Body of pancreas (tissue), 4 donors: ENCODE measurements at places on chromosomes 2 and 18.

- DNase-seq: no peak
Measured at GRCh38 chr2:134148843-134149472, 104.9 kb upstream of the MGAT5 start.

DNA sequence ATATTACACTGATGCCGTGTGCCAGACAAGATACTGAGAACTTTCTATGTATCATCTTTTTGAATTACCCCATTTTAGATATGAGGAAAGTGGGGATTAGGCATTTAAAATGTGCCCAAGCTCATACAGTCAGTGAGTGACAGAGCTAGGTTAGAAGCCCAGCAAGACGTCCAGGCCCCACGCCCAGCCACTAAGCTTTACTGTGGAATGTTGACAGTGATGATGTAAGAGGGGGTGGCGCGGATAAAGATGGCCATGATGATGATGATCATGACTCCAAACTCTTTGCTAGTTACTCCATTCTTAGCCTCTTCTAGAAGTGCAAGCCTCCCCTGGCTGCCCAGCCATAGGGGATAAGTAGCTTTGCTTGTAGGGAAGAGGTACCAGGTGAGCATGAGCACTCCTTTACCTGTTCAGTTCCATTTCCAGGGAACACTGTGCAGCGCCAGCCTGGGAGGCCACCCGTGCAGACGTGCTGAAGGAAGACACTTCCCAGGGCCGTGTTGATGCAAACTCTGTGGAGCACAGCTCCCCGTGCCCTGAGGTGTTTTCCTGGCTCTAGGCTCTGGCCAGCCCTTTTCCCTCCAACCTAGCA is 65.5 kb downstream of the BCL2L11 start:
- no peak for DNase-seq

DNA sequence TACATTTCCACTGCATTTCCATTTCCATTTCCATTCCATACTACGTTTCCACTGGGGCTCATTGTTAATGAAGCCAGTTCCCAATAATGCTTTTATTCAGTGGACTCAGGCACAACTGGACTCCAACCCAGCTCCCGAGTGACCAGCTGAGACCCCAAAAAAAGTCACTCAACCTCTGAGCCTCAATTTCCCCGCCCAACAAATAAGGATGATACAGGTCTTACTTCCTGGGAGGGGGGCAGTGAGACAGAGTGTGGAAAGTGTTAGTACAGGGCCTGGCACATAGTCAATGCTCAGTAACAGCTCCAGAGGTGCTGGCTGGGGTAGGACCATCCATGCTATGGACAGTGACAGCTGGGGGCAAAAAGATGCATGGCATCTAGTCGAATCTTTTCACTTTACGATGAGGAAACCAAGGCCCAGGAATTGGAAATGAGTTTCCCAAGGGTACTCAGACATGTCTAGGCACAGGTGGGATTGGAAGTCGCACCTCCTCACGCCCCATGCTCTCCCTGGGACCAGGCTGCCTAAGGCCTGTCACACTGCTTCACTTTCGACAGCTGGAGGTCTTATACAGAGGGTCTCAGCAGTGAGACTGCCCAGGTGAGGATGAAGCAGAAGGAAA is 226.5 kb downstream of the ANAPC1 start:
- DNase-seq: no peak

DNA sequence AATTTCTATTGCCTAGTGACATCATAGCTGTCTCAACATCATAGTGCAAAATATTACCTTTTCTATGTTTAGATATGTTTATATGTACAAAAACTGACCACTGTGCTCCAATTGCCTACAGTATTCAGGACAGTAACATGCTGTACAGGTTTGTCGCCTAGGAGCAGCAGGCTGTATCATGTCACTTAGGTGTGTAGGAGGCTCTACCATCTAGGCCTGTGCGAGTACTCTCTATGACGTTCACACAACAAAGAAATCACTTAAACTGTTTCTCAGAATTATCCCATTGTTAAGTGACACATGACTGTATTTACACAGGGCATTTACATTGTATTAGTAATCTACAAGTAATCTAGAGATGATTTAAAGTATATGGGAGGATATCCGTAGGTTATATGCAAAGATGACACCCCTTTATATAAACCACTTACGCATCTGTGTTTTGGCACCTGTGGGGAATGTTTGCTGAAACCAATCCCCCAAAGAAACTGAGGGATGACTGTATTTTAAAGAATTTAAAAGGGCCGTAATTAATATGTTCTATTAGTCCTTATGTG is 24.7 kb downstream of the IL1R2 start:
- DNase-seq: no peak

- peak; percentile 58 for DNase-seq
Measured at GRCh38 chr2:86622519-86623042, 1.1 kb downstream of the RNF103 start.

DNA sequence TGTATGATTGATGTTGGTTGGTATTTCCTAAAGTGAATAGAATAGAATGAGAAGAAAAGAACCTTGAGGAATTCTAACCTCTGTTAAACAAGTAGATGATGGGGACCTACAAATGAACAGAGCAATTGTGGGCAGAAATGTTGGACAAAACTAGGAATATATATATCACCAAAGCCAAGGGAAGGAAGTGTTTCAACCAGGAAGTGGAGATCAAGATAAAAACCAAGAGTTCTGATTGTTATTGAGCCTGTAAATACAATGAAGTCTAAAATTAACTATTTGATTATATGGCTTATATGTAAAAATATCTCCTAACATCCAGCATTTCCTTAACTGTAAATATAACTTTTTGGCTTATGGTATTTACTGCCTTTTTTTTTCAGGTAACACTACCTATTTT is 730.0 kb downstream of the SOCS6 start:
- no peak for DNase-seq

- no peak for DNase-seq
Measured at GRCh38 chr2:229652796-229653195, 61.6 kb downstream of the DNER start.

- no peak for DNase-seq
Measured at GRCh38 chr2:176189681-176190641, 1.5 kb downstream of the HOXD1 start.

DNA sequence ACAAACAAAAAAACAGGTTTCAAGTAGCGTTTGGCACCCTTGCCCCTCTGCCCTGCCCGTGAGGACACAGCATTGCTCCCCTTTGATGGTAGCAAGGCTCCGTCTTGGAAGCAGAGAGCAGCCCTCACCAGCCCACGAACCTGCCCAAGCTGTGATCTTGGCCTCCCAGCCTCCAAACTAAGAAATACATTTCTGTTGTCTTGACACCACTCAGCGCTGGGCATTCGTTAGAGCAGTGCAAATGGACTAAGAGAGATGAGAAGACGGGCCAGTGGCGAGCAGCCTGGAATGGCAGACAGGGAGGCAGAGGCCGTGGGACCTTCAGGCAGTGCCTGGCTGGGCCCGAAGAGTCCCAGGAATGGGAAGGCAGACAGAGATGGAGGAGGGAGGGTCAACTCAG is 109.8 kb downstream of the SH3BP4 start:
- DNase-seq: no peak

GRCh38 chr2:24020244-24020643 is 10.4 kb downstream of the MFSD2B start:
- DNase-seq: no peak

GRCh38 chr2:26466662-26467310 is 11.1 kb downstream of the OTOF start:
- DNase-seq: no peak

- DNase-seq: no peak
Measured at GRCh38 chr18:74528478-74528877, 5.8 kb upstream of the CNDP1 start.

DNA sequence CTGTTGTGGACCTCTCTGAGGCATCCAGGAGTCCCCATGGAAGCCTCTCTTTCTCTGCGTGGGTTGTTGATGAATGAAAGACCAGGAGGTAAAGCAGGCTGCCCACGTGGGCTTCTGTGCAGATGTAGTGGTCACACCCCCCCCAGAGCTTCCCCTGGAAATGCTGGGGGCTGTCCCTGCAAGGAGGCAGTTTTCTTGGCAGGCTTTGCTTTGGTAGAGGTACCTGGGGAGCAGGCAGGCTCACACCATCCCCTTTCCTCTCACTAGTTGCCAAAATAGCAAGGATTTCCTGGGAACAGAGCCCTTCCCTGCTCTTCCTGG is 97.6 kb upstream of the MAP3K20 start:
- no peak for DNase-seq

DNA sequence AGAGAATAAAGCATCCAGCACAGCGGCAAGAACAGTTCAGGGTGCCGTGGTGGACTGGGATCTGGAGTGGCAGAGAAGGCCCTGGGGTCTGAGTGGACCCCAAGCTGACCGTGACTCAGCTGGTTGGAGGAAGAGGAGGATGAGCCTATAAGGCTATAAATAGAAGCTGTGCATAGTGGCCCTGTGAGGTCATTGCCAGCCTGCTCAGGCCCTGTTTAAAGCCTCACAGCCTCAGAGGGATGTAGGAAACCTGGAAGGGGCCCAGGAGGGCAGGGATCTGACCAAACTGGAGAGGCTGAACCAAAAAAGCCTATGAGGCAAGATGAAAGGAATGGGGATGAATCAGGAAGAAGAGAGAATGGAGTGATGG is 11.3 kb upstream of the DES start:
- no peak for DNase-seq

DNA sequence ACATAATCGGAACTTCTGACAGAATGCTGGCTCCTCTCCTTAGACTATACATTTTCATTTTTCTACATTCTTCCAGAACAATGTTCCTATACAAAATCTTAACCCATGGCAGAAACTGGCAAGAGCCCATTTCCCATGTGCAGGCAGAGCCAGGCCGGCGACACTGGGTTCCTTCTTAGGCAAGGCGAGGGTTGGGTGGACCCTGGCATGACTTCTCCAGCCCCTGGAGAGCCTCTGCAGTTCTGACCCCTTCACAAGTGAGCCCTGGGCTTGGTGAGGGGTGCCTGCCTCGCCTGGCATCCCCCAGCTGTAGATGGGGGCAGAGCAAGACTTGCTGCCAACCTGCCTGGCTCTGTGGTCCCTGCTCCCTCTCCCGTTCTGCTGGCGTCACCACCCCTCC is 5.0 kb downstream of the GYPC start:
- DNase-seq: no peak

DNA sequence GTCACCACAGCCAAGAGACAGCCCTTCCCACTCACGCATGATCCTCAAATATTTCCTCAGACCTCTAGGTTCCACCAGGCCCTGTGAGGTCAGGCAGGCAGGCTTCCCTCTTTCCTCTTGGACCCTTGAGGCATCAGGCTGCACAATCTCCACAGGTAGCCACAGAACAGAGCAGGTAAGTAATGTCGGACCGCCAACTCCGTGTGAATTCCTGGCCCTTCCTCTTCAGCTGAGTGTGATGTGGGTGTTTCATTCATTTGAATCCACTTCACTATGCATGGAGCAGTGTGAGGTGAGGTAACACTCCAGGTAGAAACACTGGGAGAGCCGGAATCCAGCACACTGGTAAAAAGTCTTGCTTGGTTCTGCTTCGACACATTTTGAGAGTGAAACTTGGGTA is 44.0 kb downstream of the MRPL35 start:
- DNase-seq: no peak

DNA sequence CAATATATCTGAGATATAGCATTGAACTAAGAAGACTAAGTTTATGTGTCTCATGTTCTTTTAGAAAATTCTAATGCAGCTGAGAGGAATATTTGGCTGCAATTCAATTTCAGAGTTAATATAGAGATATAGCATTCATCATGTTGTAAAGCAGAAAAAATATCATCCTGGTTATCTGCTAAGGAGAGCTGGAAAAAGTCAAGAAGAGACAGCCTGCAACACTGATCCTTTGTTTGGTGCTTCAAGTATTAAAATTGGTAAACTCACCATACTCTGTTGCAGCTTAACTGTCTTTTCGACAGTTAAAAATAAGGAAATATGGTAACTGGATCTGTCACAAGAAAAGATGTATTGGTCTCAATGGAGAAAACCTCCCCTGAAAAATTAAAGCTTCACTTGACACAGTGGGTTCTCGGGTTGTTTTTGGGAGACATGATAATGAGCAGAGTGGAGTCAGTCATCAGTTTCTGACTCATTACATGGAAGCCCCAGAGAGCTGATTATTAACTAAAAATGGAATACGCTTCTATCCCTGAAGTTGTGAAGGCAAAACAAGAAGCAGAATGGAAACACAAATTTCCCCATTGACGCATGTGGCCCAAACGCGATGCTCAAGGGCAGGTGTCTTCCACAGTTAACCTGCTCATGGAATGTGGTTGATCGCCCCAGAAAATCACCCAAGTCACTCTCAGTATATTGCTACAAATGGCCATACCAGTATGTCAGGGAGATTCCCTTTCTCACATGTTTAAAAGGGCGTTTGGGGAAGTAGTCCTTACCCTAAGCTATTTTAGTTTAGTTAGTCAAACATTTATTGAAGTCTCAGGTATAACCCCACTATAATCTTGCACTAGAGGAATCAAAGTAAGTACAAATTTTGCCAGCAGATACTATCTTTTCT is 8.2 kb downstream of the BCL2 start:
- DNase-seq: no peak

- no peak for DNase-seq
Measured at GRCh38 chr2:240899468-240899865, 3.5 kb upstream of the MAB21L4 start.
